ENCODE measurements at places on chromosomes 6 and 20.

DNA sequence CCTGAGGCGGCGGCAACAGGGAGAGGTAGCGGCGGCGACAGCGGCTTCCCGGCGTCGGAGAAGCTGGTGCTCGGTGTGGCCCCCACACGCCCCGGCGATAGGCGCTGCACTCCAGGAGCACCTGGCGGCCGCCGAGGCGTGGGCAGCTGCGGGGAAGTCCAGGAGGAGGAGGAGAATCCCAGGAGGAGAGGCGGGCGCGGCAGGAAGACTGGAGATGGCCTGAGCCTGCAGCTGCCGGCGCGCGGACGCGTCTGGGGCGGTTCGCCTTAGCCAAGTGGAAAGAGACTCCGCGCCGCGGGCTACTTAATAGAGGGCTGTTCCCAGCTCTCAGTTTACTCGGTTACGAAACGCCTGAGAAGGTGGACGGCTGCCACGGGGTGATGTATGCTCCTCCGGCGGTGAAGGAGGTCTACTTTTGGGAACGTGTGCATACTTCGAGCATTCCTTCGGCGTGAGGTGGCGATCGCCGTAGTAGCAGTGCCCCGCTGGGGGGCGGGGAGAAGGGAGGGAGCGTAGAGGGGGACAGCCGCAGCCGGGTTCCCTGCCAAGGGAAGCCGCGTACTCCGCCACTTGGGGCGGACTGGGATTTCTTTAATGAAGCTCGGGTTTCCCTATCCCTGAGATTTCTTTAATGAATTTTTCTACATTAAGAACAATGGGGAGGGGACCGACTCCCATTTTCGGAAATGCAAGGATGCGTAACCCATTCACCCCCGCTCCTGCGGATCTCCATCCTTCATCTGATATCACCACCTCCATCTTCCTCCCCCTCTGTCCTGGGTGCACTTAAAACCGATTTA is at the start of gene COL12A1:
Gene COL12A1, minus strand, starts transcription at position 278 of the 800 bp plus-strand sequence. CDS start 3,261 bp downstream, outside the sequence.
- peak; percentile 99 for DNase-seq

DNA sequence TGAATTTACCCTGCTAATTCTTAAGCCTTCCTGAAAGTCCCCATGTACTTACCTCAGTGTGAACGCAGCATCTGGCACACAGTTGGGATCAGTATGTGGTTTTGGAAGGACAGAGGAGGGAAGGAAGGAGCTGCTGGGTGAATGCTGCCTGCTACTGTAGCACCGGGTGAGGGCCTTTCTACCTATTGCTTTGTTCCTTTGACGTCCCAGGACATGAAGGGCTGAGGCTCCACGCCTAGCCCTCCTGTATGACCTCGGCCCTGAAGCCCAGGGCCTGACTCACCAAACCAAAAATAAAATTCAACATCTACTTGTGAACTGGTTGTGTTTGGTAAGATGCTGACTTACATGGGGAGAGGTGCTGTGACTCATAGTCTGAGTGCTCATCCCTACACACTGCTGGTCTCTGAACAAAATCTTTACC is 51.1 kb downstream of the ARID1B start:
- peak; percentile 92 for DNase-seq

GRCh38 chr6:129672881-129673631 is 36.9 kb downstream of the ARHGAP18 start:
- peak; percentile 73 for DNase-seq

GRCh38 chr6:118100717-118101116 is 193.7 kb downstream of the SLC35F1 start:
- no peak for DNase-seq

DNA sequence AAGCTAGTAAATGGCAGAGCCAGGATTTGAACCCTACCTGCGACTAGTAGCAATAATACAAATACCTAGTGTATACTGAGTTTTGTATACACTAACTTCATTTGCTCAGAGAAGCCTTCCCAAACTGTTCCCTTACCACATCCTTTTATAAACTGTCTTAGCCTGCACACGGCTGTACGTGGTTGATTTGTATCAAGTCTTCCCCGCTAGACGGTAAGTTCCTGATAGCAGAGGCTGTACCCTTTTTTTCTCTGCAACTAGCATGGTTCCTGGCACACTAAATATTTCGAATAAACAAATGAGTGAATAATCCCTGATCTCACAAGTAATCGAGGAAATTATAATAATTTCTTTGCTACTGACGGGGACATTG is 636 bp downstream of the RTF2 start:
- DNase-seq: no peak

DNA sequence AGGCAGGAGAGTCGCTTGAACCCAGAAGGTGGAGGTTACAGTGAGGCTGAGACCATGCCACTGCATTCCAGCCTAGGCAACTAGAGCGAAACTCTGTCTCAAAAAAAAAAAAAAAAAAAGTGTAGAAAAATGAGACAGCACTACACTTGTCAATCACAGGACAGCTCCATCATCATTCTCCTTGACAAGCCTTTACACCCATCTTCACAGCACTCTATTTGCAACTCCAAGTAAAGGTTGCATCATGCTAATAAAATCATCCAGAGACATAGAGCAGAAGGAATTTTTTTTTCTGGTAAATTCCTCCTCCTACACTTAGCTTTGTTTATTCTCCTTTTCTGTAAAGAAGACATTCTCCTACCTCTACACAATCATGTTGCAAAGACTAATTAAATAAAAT is 791.0 kb upstream of the HS3ST5 start:
- no peak for DNase-seq

GRCh38 chr6:87944541-87944954 is 103.1 kb upstream of the SPACA1 start:
- peak; percentile 66 for DNase-seq

- DNase-seq: no peak
These were observed 10.5 kb upstream of the FANCE start for GRCh38 chr6:35441642-35442041.

DNA sequence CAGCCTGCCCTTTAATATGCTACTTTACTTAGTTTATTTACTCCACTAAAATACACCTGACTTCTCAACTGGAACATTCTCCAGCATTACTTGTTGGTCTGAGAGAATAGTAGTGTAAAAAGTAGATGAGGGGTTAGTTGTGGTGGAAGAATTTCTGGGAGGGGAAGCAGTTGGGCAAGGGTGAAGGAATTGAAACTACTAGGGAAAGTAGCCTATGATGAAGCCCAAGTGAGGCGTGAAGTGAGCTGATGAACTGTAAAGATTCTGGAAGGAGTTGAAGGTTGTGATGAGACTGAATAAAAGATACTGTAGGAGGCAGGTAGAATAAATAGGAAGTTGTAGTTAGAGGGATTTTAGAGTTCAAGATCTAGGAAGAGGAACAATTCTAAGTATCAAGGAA is 72.5 kb downstream of the ITCH start:
- DNase-seq: no peak

DNA sequence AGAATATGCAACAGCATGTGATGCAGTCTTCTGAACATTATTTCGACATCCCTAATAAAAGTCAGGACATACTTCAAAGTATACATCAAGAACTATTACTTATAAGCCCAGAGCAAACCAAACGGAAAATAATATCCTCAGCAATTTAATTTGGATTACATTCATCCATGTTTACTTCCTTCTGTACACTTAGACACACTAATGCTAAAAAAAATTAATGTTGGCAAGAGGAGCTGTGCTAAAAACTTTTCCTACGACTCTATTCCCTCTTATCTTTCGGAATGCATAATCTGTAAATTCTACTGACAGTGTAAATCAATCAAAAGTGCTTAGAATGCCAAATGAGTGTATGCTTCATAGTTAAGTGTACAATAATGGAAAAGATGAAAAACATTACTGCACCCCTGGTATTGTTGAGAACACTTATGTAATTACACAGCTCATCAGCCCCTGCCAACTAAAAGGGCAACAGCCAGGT is 301.2 kb upstream of the HSF2 start:
- no peak for DNase-seq

DNA sequence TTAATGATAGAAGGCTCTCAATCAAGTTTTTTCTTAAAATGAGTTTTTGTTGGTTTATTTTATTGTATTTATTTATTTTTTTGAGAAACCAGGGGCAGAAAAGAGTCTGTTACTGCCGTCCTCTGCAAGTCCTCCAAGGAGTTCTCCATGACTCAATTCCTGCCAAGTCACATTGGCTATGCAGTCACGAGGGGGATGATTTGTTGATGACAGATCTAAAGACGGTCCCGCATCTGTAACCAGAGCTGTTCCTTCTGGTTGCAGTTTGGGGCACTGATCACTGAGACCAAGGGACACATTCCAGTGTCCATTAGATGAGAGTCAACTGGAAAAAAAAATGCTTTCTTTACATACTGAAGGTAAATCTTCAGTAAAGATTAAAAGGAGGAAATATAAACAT is 13.9 kb upstream of the TSHZ2 start:
- DNase-seq: no peak

DNA sequence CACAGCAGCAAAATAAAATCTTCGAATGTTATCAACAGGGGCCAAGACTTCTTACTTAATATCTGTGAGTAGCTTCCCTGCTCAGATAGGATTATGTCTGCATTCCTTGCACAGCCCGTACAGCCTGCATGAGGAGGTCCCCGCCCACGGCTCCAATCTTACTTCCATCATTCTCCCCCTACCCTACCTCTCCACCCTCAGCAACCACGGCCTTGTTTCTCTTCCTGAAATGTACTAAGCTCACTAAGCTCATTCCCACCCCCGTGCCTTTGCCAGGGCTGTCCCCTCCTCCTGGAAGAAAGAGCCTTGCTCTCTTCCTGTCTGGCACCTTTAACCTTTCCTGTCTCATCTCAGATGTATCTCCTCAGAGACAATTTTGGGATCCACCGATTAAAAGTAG is 120.4 kb downstream of the BCAS1 start:
- no peak for DNase-seq

DNA sequence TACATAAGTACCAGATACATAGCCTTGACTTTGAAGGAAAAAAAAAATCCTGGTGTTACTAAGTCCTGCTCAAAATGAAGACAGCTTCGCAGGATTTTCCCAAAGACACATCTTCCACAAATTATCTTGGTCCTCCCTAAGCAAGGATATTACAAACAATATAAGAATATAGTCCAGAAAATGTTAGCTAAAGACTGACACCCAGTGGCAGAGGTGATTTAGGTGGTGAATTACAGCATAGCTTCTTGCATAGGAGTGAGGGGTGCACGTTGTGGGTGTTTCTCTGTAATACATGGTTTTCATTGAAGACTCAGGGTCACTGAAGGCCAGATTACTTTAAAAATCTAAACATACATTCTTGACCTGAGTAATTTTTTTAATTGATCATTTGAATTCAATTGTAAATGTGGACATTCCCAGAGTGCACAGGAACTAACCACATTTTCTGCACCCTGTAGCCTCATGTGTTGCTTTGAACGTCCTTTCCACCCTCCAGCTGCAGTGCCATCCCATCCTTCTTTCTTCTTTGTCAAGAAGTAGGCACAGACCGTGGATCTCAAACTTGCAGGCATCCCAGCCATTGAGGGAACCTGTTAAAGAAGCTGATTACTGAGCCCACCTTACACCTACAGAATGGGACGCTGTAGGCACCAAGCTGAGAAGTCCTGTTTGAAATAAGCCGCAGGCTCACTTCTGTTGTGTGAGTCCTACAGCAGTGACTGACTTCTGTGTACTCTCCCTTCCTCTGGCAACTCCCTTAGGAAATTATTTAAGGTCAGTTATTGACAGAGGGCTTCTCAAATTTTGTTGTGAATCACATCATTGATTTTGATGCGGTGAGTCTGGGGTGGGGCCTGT is 102.6 kb downstream of the PERP start:
- DNase-seq: peak; percentile 63

GRCh38 chr20:3843490-3843889 is 3.1 kb upstream of the MAVS start:
- DNase-seq: peak; percentile 67

DNA sequence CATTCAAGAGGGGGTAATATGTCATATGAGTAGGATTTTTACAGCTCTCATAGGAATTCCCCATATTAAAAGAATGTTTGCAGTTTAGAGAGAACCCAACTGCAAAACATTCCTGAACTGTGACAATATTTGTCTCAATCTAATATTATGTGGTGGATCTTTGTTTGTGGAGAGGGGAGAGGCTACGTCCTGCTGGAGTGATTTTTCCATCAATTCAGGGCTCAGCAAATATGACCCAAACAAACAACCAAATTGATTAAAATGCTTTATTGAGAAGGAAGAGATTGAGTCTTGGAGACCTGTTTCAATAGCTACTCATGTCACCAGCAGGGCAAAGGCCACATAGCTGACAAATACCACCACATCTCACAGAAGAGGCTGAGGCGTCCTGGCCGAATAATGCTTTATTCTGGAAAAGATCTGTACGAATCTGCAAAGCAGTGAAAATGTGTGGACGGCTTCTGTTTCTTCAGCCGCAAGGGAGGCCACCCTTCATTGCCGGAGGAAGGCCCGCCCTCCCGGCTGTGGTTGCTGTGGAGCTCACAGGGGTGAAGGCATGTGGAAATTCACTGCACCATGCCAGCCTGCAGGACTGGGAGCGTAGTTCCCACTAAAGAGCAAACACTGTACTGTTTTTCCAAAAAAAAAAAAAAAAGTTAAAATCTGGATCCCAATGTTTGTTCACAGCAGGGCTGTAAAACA is 89.7 kb upstream of the QKI start:
- no peak for DNase-seq

DNA sequence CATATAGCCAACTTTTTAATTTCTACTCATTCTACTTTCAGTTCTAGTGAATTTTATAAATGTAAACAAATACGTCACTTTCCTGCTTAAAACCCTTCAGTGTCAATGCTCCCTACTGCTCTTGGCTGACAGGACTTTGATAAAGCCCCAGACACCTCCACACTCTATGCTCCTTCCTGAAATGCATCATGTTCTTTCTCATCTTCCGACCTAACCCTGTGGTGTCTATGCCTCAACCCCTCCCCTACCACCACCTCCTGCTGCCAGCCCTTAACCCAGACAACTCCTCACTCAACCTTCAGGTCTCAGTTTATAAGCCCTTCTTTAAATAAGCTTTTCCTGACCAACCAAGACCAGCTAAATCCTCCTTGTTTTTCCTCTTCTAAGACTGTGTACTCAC is 19.1 kb downstream of the TLDC2 start:
- DNase-seq: no peak

DNA sequence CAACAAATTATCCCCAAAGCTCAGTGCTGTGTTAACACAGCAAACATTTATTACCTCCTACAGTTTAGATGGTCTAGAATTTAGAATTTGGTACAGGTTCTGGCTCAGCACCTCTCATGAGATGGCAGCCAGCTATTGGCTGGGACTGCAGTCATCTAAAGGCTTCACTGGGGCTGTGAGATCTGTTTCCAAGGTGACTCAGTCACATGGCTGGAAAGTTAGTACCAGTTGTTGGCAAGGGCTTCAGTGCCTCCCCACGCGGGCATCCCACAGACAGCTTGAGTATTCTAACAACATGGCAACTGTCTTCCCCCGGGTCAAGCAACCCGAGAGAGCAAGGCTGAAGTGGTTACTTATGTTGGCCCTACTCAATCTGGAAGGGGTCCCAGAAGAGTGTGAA is 44.8 kb upstream of the F13A1 start:
- DNase-seq: no peak

GRCh38 chr6:166366921-166367320 is 15.8 kb downstream of the MPC1 start:
- DNase-seq: peak; percentile 4

- DNase-seq: no peak
These were observed 233.3 kb downstream of the MYLK4 start for GRCh38 chr6:2517401-2517800.
